ENCODE measurements at places on chromosomes 5 and 9. TPM values are rescaled to one million over a fixed set of nuclear protein-coding genes. Genes with fewer than 3 reads are reported as not detected.

GRCh38 chr5:178309271-178310013 is 76.8 kb upstream of the PHYKPL start:
- H3K4me1 ChIP-seq = no peaks in the 10 kb centered on the region
- H3K36me3 ChIP-seq = no peaks in the 10 kb centered on the region
- no peak overlapping the region for H3K4me3 ChIP-seq

GRCh38 chr9:133465984-133466383 is 6.2 kb downstream of the CACFD1 start:
- no peaks in the 10 kb centered on the region for H3K36me3 ChIP-seq
- H3K27ac ChIP-seq = no peak overlapping the region
- H3K27me3 ChIP-seq = no peaks in the 10 kb centered on the region

- peaks cover 11% of the 10 kb centered on the region for H3K36me3 ChIP-seq
- no peaks in the 10 kb centered on the region for H3K27me3 ChIP-seq
- no peaks in the 10 kb centered on the region for H3K4me1 ChIP-seq
- H3K4me3 ChIP-seq = no peak overlapping the region
- DNase-seq = peak; percentile 43
Measured at GRCh38 chr9:92242260-92243136, 51.0 kb downstream of the IARS1 start.

GRCh38 chr5:38119836-38120235 is 138.5 kb upstream of the EGFLAM start:
- H3K4me1 ChIP-seq = no peaks in the 10 kb centered on the region
- H3K4me3 ChIP-seq = no peak overlapping the region
- H3K36me3 ChIP-seq = no peaks in the 10 kb centered on the region
- no peaks in the 10 kb centered on the region for H3K27me3 ChIP-seq
- no peak for DNase-seq
- H3K27ac ChIP-seq = no peak overlapping the region

- H3K4me1 ChIP-seq = no peaks in the 10 kb centered on the region
- H3K36me3 ChIP-seq = no peaks in the 10 kb centered on the region
- H3K4me3 ChIP-seq = no peak overlapping the region
Measured at GRCh38 chr9:97176206-97176605, 131.3 kb upstream of the CCDC180 start.

- no peaks in the 10 kb centered on the region for H3K36me3 ChIP-seq
- DNase-seq = no peak
- no peak overlapping the region for H3K4me3 ChIP-seq
- no peak overlapping the region for H3K27ac ChIP-seq
- H3K27me3 ChIP-seq = no peaks in the 10 kb centered on the region
Measured at GRCh38 chr5:145791866-145792265, 43.3 kb downstream of the PRELID2 start.

DNA sequence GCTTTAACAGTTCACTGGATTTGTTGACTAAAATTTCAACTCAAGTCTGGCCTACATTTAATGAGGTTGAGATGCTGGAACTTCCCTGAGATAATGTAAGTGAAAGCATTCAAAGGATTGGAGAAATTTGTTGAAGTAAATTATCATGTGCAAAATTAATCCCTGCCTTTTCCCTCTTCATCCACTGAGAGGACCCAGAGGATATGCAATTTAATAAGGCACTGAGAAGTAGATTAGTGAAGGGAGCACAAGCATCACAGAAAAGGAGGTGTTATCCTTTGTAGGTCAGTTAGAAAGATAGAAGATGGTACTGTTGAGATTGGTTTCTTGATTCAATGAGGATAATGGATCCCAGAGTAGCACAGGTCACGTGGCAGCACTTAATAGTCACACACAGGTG is 42.6 kb upstream of the ANKRD31 start:
- peaks cover 5% of the 10 kb centered on the region for H3K4me1 ChIP-seq
- DNase-seq = no peak
- no peaks in the 10 kb centered on the region for H3K36me3 ChIP-seq
- no peak overlapping the region for H3K4me3 ChIP-seq
- H3K27me3 ChIP-seq = no peaks in the 10 kb centered on the region
- H3K27ac ChIP-seq = no peak overlapping the region

DNA sequence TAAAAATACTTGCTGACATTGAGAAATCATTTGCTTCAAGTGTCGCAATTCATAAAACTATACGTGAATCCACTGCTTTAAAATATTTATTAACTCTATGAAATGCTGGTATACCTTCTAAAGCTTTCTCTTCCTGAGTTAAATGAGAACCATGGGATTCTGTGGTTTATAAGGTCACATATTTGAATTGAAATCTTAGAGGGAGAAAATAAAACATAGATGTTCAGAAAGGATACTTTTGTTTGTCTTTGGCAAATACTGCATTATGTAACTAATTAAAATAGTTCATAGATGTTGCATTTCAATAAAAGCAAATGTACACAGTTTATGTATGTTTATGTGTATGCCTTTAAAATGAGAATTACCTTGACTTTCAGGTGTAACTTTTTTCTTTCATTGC is 250.1 kb downstream of the FAM170A start:
- no peaks in the 10 kb centered on the region for H3K36me3 ChIP-seq
- H3K27me3 ChIP-seq = no peaks in the 10 kb centered on the region
- no peaks in the 10 kb centered on the region for H3K4me1 ChIP-seq
- H3K27ac ChIP-seq = no peak overlapping the region

DNA sequence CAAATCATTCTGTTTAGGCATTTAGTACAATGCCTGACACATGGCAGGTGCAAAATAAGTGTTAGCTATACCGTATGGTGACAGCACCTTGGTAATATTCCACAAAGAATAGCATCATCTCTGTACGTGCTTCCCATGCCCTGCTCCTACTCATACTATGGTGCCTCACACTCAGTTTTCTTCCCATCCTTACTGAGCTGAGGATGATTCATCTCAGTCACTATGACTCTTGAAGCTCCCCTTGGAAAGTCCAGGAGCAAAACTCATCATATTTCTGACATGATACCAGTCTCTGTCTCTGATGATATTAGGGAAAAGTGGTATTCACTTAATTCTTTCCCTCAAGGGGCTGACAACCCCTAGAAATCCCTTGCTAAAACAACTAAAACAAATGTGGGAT is 423.3 kb downstream of the EFNA5 start:
- peaks cover 5% of the 10 kb centered on the region for H3K4me1 ChIP-seq

DNA sequence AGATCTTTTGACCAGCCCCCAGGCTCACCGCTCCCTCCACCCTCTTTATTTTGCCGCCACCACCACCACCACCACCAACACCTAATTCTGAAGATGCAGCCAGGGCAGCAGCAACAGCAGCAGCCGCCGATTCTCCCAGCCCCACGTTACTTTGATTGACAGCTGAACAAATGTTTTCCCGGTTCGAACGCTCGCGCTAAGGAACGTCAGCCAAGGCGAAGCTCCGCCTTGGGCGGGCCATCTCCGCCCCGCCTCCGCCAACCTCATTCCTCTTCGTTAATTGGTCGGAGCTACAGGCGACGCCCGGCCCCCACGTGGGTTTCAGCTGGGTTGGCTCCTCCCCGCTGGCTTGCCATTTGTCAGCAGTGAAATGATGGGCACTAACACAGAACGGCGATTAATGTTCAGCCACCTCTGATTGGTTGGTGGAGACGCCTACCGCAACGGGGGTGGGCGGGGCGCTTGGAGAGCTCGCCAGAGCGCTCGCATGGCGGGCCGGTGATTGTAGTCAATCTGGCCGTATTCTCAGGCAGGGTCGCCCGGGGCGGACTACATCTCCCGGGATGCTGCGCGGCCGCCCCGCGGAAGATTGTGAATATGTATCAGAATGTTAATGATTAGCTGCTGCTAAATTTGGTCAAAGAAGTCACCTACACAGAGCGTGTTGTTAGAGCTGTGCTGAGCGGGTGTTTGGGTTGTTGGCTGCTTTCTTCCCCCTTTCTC is at the start of gene TLE4:
Gene TLE4 (plus strand): TSS at position 657 of the 723 bp plus-strand sequence. CDS start 826 bp downstream, outside the sequence.
- peak within 1 kb of the TSS; percentile 97 for H3K27ac ChIP-seq
- peak within 1 kb of the TSS; percentile 96 for H3K4me3 ChIP-seq

GRCh38 chr5:174172152-174172551 is 126.6 kb downstream of the NSG2 start:
- no peaks in the 10 kb centered on the region for H3K36me3 ChIP-seq
- peaks cover 16% of the 10 kb centered on the region for H3K4me1 ChIP-seq
- H3K4me3 ChIP-seq = no peak overlapping the region
- no peak overlapping the region for H3K27ac ChIP-seq
- H3K27me3 ChIP-seq = no peaks in the 10 kb centered on the region

DNA sequence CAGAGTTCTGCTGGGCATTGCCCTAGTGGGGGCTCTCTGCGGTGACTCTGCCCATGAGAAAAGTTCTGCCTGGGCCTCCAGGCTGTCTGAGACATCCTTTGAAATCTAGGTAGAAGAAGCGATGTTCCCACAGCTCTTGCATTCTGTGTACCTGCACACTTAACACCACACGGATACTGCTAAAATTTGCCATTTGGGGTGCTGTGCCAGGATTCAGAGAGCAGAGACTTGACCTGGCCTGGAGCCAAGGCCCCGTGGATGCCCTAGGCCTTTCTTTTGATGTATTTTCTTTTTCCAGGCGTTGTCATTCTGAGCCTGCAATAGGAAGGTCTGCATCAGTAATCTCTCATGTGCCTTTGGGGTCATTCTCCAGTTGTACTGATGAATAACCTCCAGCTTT is 89.3 kb upstream of the IL12B start:
- no peaks in the 10 kb centered on the region for H3K36me3 ChIP-seq
- H3K27ac ChIP-seq = no peak overlapping the region
- H3K4me1 ChIP-seq = no peaks in the 10 kb centered on the region
- no peak for DNase-seq
- no peak overlapping the region for H3K4me3 ChIP-seq

- H3K36me3 ChIP-seq = no peaks in the 10 kb centered on the region
- peaks cover 21% of the 10 kb centered on the region for H3K4me1 ChIP-seq
- DNase-seq = no peak
- H3K27ac ChIP-seq = no peak overlapping the region
- H3K4me3 ChIP-seq = peak overlapping the region; percentile 80
Measured at GRCh38 chr5:141486091-141486490, 1.3 kb downstream of the PCDHGC4 start.

GRCh38 chr5:72271702-72272101 is 48.3 kb downstream of the MRPS27 start:
- H3K27ac ChIP-seq = no peak overlapping the region
- H3K4me3 ChIP-seq = no peak overlapping the region
- H3K27me3 ChIP-seq = no peaks in the 10 kb centered on the region
- H3K36me3 ChIP-seq = peaks cover 7% of the 10 kb centered on the region
- DNase-seq = no peak

DNA sequence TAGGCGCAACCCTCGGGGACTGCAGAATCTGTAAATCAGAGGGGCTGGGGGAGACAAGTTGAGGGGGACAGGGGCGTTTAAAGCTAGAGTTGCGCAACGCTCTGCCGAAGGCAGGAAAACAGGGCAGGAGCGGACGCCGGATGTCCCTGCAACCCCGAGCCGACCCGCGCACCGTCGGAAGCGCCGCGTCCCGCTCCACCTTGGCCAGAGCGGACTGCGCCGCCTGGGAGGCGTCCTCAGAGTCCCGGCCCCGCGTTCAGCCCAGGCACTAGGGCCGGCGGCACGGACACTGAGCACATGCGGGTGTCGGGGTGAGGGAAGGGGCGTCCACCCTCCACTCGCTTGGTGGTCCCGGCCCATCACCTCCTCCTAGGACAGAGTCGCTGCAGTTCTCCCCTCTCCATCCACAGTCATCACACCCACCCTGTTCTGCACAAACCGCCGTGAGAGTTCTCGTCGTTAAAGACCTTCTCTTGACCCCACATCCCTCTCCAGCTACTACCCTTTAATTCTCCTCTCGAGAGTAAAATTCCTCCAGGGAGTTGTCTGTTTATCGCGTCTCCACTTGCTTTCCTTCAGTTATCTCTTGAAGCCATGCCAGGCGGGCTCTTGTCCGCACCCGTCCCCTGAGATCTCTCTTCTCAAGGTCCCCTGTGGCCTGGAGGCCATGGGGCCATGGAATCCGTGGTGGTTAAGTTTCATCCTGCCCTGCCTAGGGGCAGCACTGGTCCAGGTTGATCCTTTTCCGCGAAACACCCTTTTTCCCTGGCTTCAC is 796 bp upstream of the PDLIM7 start:
- peak overlapping the region; percentile 57 for H3K4me3 ChIP-seq
- peak; percentile 81 for DNase-seq
- H3K36me3 ChIP-seq = no peaks in the 10 kb centered on the region
- peaks cover 36% of the 10 kb centered on the region for H3K4me1 ChIP-seq
- peaks cover 21% of the 10 kb centered on the region for H3K27me3 ChIP-seq
- H3K27ac ChIP-seq = no peak overlapping the region

DNA sequence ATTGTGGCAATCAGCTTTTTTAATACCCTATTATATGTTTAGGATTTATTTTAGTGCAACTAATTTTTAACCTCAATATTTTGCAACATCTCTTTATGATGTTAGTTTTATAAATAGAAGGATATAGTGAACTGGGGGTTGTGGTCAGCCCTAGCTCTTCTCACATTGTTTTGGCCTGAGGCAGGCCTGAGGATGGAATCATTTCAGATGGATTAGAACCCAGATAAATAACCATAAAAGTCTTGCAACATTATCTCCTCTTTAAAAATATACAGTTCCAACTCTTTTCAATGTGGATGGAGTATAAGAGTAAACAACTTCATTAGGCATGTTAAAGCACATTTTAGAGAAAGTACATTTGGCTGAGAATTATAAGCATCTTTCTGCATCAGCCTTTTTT is 522.7 kb downstream of the NR2F1-AS1 start:
- H3K4me3 ChIP-seq = no peak overlapping the region
- H3K27ac ChIP-seq = no peak overlapping the region
- H3K4me1 ChIP-seq = no peaks in the 10 kb centered on the region
- no peaks in the 10 kb centered on the region for H3K27me3 ChIP-seq
- DNase-seq = no peak

DNA sequence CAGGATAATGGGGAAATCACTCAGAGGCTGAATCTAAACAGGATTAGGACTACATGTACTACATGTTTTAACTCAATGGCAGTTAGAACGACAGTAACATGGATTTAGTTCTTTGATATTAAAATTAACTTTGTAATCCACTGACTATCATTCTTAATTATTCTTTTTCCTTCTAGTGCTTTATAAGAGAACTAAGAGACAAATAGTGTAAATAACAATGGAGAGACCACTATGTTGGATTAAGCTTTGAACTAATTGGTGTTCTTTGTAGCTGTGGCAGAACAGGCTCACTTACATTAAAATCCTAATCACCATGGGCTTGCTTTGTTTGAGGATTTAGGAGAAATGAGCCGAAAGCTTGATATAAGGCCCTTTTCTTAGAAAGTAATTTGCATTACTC is 18.8 kb downstream of the NMRK1 start:
- no peaks in the 10 kb centered on the region for H3K27me3 ChIP-seq
- peaks cover 14% of the 10 kb centered on the region for H3K4me1 ChIP-seq
- peak; percentile 48 for DNase-seq
- no peaks in the 10 kb centered on the region for H3K36me3 ChIP-seq

Gene ATG10
- 13.9 TPM for total RNA-seq

Gene LECT2
- total RNA-seq = not detected

Gene TMC1
- not detected for total RNA-seq

Gene DOK3
- total RNA-seq = 0.93 TPM

Gene OTP
- not detected for total RNA-seq

Gene IRX2
- total RNA-seq = 15.4 TPM

Gene PTPA
- 133 TPM for total RNA-seq

Gene OBP2B
- total RNA-seq = not detected
